ENCODE measurements at places on chromosomes 6 and 20. TPM values are rescaled to one million over a fixed set of nuclear protein-coding genes. Genes with fewer than 3 reads are reported as not detected.

Gene HLA-DQA1
- total RNA-seq, result not detected

Gene PAQR8
- total RNA-seq, result 4.9 TPM

Gene NHLRC1
- 1.2 TPM for total RNA-seq

Gene RBPJL
- not detected for total RNA-seq

Gene ARFGAP1
- total RNA-seq, result 68.0 TPM

Gene ISM1
- 0.06 TPM for total RNA-seq

Gene GDAP1L1
- total RNA-seq, result not detected

Gene CHRNA4
- total RNA-seq, result not detected

Gene SLC22A7
- total RNA-seq, result not detected

Gene HLA-DRA
- 2.9 TPM for total RNA-seq

Gene UST
- total RNA-seq, result 0.16 TPM

Gene IP6K3
- total RNA-seq, result not detected

Gene OR2J3
- not detected for total RNA-seq

Gene BMP5
- not detected for total RNA-seq

Gene MDC1
- 5.0 TPM for total RNA-seq

Gene EPB41L2
- total RNA-seq, result 164 TPM

Gene BPIFA1
- total RNA-seq, result not detected

Gene PDE7B
- 33.6 TPM for total RNA-seq

Gene EYA4
- not detected for total RNA-seq

Gene VGLL2
- total RNA-seq, result not detected

Gene DYNLT2
- 0.88 TPM for total RNA-seq

Gene HRH3
- total RNA-seq, result not detected

Gene SLC22A16
- total RNA-seq, result not detected

Gene SIRPB1
- total RNA-seq, result 0.16 TPM

Gene PLCB1
- total RNA-seq, result 33.4 TPM

Gene ZNF512B
- total RNA-seq, result 6.3 TPM

Gene MRPS18B
- 25.9 TPM for total RNA-seq

Gene KIF25
- total RNA-seq, result 0.49 TPM

Gene GJA1
- total RNA-seq, result 353 TPM

Gene BPIFB2
- total RNA-seq, result not detected

Gene PPIL1
- 24.6 TPM for total RNA-seq

Gene HCRTR2
- not detected for total RNA-seq

Gene FAM83B
- not detected for total RNA-seq

Gene RIMS4
- total RNA-seq, result not detected

Gene CRYBG1
- total RNA-seq, result 38.2 TPM

Gene NRN1
- 28.7 TPM for total RNA-seq

Gene TAAR1
- total RNA-seq, result not detected

Gene BACH2
- 0.16 TPM for total RNA-seq

Gene ERMARD
- 24.4 TPM for total RNA-seq

Gene EPHA7
- 0.13 TPM for total RNA-seq

Gene BMP2
- total RNA-seq, result 13.8 TPM

Gene SALL4
- total RNA-seq, result 0.76 TPM

Gene SAMD5
- 0.65 TPM for total RNA-seq

Gene NOTCH4
- total RNA-seq, result 57.3 TPM

Gene ECT2L
- total RNA-seq, result not detected

Gene C6orf163
- 1.3 TPM for total RNA-seq

Gene TSPO2
- not detected for total RNA-seq

Gene DDO
- 0.16 TPM for total RNA-seq

Gene SRSF12
- 0.19 TPM for total RNA-seq

Gene MACROD2
- 1.3 TPM for total RNA-seq

Gene MEP1A
- not detected for total RNA-seq

Gene TRIM40
- total RNA-seq, result not detected

Gene BIRC7
- total RNA-seq, result not detected

Gene AGER
- total RNA-seq, result 0.44 TPM

Gene HLA-DQA2
- total RNA-seq, result not detected

Data from bladder microvascular endothelial cell (primary cell).